ENCODE measurements at places on chromosomes 11 and 22.

DNA sequence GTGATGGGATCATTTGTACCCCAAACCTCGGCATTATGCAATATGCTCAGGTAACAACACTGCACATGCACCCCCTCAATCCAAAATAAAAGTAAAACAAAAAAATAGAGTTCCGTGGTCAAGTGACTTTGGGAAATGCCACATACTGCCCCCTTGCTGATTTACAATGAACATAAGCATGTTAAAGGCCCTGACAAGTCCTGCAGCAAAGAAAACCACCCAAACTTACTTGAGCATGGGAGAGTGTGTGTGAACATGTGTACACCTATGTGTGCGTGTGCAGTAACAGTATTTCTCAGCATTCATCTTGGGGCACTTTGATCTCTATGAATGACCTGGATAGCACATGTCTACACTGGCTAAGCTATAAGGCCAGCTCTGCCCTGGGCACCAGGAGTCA lies 15.8 kb upstream of the IGSF22 start:
- no peak for DNase-seq

- no peak for DNase-seq
Observed at GRCh38 chr11:78737891-78738290, 163.2 kb upstream of the NARS2 start.

DNA sequence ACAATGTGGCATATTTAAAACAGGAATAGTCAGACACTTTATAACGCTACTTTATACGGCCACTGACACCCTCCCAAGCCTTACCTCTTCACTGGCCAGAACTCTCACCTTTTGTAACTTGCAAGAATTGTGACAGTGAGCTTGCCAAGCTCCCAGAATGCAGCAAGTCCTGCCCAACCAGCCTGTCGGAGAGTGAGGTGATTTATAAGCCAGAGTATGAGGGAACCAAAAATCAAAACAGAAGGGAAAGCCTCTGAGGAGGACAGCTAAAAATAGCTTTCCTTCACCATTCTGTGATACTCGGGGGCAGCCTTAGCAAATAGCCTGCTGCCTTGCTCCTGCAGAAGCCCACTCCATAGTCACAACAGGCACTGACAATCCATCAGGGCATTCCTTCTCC lies 229.7 kb downstream of the FAM76B start:
- DNase-seq: no peak

GRCh38 chr11:61298663-61299244 lies 3.6 kb upstream of the VWCE start:
- DNase-seq: no peak

Data from anterior cingulate cortex (tissue), 58 donors.